Activated B cell treated with CpG ODN at 0.5 μM for 24 hours (primary cell): ENCODE measurements at places on chromosomes 12 and 14.

GRCh38 chr12:94208622-94208966 lies 60.2 kb downstream of the PLXNC1 start:
- DNase-seq: no peak

- no peak for DNase-seq
Measured at GRCh38 chr12:73308747-73309146, 1036.6 kb downstream of the TRHDE start.

- no peak for DNase-seq
Measured at GRCh38 chr12:42511656-42512055, 77.9 kb downstream of the PRICKLE1 start.

DNA sequence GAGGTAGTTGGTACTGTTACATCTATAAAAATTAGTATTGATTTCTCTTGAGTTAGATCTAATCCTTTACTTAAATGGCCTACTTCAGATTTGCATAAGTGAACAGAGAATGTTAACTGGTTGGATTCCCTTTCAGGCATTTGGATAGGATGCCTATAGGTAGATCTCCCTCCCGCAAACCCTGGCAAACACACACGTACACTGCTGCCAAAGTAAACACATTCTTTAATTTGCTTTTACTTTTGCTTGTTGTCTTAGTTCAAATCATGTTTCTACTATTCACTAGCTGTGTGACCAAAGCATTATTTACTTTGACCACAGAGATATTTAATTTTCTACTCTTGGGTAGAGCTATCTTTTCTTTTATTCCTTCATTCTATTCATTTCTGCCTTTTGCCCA lies 936.1 kb upstream of the FBXO33 start:
- no peak for DNase-seq
